ENCODE measurements at places on chromosomes 12 and 14. TPM values are rescaled to one million over a fixed set of nuclear protein-coding genes. Genes with fewer than 3 reads are reported as not detected.

DNA sequence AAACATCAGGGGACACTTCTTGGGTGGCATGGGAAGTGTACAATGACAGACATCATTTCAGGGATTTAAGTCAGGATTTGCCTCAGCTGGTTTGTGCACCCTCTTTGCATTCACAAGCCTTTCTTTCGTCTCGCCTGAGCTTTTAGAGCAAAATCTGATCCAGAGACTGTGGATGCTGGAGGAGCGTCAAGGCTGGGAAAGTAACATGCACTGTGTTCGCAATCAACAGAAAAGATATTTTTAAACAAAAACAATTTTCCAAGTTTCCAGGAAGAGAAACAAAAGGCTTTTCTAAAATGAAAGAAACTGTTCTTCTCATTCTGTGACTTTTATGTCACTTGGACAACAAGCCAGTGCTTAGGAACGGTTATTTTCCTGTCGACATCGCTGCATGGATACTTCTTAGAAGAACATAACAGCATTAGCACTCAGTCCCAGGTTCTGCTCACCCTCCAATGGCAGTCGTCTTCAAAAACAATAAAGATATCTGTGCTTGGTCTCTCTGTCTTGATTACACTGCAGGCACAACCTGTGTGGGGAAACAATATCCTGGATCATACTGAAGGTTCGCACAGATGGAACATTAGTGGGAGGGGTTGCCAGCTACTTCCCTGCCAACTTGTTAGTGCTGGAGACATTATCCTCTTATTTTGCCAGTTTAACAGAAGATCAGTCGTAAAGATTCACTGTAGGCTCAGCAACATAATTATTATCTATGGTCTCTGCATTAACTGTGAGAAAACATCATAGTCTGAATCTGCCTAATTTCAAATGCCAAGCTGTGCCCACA lies 403.3 kb upstream of the ATP2B1 start:
- no peak for DNase-seq

- DNase-seq = no peak
Observed at GRCh38 chr14:51860825-51861499, 550 bp downstream of the GNG2 start.

Gene SAMD15
- 0.07 TPM for polyA plus RNA-seq

- DNase-seq = no peak
Observed at GRCh38 chr14:22147716-22148115, 441.3 kb downstream of the DAD1 start.

- no peak for DNase-seq
Observed at GRCh38 chr14:80387563-80387981, 176.3 kb upstream of the DIO2 start.

GRCh38 chr14:54490445-54491175 lies 1.8 kb upstream of the GMFB start:
- DNase-seq = no peak

- no peak for DNase-seq
Observed at GRCh38 chr12:109961612-109962011, 34.6 kb downstream of the GIT2 start.

GRCh38 chr12:18811273-18811672 lies 73.4 kb downstream of the CAPZA3 start:
- DNase-seq = no peak

Gene DEGS2
- 0.11 TPM for polyA plus RNA-seq

Gene ANKS1B
- 0.43 TPM for polyA plus RNA-seq

GRCh38 chr12:38905480-38906351 lies at the start of gene CPNE8:
Gene CPNE8, minus strand, starts transcription at chr12:38905591. Its CDS starts 57 bp downstream, at chr12:38905534.
- DNase-seq = peak; percentile 95

GRCh38 chr14:77885367-77885766 lies 85.5 kb downstream of the ADCK1 start:
- no peak for DNase-seq
